ENCODE measurements at places on chromosomes 3 and 15. TPM values are rescaled to one million over a fixed set of nuclear protein-coding genes. Genes with fewer than 3 reads are reported as not detected.

DLEC1 gene
- total RNA-seq: 0.83 TPM

DNA sequence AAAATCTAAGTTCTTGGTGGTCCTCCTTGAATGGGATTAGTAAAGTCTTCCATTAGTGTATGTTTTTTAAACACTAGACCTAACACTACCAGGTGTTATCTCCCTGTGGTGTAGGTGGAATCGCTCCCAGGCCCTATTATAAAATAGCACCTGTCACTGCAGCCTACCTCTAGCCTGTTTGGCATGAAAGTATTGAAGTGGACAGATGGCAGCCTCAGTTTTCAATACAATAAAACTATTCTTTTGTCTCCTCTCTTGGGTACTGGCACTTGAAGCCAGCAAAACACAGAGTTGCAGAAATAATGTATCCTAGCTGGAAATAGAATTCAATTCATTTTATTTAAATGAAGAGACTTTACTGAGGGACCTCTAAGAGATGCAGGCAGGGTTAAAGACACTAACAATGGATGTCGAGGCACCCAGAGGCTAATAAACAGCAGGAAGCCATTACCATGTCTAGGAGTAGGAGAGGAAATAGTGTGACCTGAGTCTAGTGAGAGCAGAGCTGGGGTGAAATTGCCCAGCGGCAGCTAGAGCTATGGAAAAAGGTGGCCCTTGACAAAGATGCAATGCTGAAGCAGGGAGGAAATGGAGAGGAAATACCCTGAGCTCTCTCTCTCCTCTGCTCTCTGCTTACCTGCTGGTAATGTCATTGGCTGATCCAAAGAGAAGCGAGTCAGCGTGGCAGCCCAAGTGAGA, 49.1 kb upstream of the TMEM158 start:
- DNase-seq: no peak

- no peak for DNase-seq
Observed at GRCh38 chr15:24848050-24848449, 106.7 kb upstream of the SNRPN start.

- no peak for DNase-seq
Observed at GRCh38 chr3:56825567-56826438, 24.1 kb upstream of the ARHGEF3 start.

- no peak for DNase-seq
Observed at GRCh38 chr3:55903680-55904079, 416.6 kb upstream of the WNT5A start.
